NCI-H146 (cell line): ENCODE measurements at places on chromosomes 6 and 20.
A peak's percentile ranks its signal among the peaks of the same experiment; 100 is the strongest.

- no peak for DNase-seq
Observed at GRCh38 chr6:104952911-104953399, 4.0 kb upstream of the LIN28B start.

DNA sequence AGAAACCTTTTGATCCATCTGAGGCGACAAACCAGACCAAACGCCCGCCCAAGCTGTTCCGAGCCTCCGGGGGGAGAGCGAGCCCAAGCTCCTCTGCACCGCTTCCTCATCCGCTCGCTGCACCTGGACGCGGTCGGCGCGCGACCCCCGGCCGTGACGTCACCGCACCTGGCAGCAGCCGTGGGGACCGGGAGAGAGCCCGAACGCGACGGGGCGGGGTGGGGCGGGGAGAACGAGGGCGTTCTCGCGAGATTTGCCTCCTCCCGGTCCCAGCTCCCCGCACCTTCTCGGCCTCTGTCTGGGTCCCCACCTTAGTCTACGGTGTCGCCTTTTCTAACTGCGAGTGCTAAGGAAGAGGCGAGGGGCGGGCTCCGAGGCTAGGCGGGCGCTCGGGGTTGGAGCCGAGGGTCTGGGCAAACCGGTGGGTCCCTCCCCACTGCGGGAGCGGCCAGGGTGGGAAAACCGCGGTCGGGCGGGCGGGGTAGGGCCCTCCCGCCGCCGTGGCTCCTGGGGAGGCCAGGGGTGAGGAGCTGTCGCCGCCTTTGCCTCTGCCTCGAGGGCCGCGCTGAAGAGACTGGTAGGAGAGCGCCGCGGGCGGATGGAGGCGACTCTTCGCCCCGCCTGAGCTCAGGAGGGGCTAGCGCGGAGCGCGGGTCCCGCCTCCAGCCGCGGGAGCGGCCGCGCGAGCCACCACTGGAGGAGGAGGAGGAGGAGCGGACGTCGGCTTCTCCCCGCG, at the start of gene CD2AP:
CD2AP (plus strand) TSS at position 293 of the 736 bp plus-strand sequence. CDS start 456 bp downstream, outside the sequence.
- peak; percentile 96 for DNase-seq

GRCh38 chr6:31115941-31116560, 1.5 kb downstream of the PSORS1C1 start:
- no peak for DNase-seq

DNA sequence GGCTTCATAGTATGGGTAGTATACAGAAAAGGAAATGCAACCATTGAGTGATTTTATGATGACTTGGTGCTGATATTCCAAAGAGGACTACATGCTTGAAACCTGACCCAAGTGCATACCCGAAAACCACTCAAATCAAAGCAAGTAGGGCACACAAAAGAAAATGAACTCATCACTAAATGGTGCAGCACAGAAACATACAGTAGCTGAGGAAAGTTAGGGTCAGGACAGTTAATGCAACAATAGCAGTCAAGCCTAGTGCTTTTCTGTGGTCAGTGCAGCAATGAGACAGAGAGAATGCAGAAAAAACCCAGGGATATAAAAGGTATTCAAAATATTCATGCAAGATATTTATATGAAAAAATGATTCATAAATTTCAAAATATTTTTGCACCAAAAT, 711.1 kb downstream of the EPHA7 start:
- DNase-seq: no peak

DNA sequence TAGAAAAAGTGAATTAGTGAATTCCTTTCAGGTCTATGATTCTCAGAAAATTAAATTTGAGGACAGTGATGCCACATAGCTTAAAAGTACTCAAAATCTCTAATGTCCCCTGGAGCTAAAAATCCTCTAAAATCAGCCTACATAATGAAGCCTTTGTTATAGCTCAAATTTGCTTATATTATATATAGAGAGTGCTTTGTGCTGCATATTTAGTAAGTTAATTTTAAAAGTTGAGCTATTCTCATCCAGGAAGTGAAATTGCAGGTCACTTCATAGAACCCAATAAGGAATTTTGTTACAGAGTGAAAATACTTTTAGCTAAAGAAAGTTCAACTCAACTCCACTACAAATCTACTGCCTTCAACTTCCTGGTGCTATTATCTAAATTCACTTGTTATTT, 507.5 kb upstream of the MAP3K7 start:
- no peak for DNase-seq

GRCh38 chr6:143581835-143582480, 70.4 kb upstream of the FUCA2 start:
- DNase-seq: no peak

DNA sequence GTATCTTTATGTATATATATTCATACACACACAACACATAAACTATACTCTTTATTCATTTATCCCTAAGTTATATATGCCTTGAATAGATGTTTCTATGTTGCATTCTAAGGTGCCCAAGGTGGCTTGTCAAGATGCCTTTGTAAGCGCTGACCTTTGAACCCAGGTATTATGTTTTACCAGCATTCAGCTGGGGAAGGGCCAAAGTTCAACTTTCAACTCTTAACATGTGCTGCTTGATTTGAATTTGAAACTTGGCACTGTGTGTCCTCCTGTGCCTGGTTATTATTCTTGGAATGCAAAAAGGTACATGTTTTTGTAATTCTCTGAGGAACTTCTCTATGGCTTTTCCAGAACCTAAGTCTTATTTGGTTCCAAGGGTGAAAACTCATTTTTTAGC, 146.5 kb downstream of the EDN1 start:
- DNase-seq: no peak

DNA sequence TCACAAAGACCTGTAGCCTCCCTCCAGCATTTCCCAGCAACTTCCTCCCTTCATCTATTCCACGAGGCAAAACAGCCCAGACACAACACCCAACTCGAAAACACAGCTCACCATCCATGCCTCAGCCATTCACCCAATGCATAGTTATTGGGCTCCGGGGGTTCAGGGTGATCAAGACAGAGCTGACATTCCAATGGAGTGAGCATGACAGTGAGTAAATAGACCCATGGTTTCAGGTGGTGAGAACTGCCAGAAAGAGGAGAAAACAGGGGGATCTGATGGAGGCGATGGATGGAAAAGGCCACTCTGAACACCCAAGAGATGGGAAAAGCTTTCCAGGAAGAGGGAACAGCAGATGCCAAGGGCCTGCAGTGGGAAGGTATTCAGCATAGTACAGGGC, 5.9 kb downstream of the CASS4 start:
- no peak for DNase-seq

DNA sequence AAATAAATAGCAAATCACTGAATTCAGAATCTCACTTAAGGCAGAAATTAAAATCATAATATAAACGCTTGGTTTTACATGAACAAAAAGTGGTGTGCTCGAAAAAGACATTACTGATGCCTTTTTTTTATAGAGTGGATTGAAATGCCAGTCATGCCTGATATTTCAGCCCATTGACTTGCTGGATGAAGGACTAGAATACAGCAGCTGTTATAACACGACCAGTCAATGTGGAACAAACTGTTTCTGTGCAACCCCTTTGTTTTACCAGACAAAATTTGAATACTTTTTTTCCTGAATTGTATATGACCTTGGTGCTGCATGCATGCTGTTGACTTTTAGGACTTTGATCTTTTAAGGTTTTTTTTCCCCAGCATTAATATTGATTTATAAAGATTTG, 150.0 kb downstream of the QKI start:
- DNase-seq: no peak

GRCh38 chr6:42025066-42025844, 25.1 kb upstream of the TAF8 start:
- no peak for DNase-seq

GRCh38 chr20:60102665-60103210, 144.5 kb downstream of the CDH26 start:
- DNase-seq: no peak

- DNase-seq: no peak
Observed at GRCh38 chr6:156919370-156919769, 142.2 kb downstream of the ARID1B start.

- DNase-seq: no peak
Observed at GRCh38 chr6:87636315-87636714, 46.4 kb downstream of the ORC3 start.
